ENCODE measurements at places on chromosomes 13 and 19. TPM values are rescaled to one million over a fixed set of nuclear protein-coding genes. Genes with fewer than 3 reads are reported as not detected.

Gene PSG3
- polyA plus RNA-seq: 0.07 TPM

Gene C19orf81
- 5.7 TPM for polyA plus RNA-seq

Gene MEIOSIN
- 0.06 TPM for polyA plus RNA-seq

Gene IRS2
- polyA plus RNA-seq: 7.0 TPM

Gene DDA1
- polyA plus RNA-seq: 135 TPM

Gene ZFP28
- 4.9 TPM for polyA plus RNA-seq

Gene SIGLEC6
- not detected for polyA plus RNA-seq

Gene ANKRD24
- 0.87 TPM for polyA plus RNA-seq

Gene ATP12A
- not detected for polyA plus RNA-seq

DNA sequence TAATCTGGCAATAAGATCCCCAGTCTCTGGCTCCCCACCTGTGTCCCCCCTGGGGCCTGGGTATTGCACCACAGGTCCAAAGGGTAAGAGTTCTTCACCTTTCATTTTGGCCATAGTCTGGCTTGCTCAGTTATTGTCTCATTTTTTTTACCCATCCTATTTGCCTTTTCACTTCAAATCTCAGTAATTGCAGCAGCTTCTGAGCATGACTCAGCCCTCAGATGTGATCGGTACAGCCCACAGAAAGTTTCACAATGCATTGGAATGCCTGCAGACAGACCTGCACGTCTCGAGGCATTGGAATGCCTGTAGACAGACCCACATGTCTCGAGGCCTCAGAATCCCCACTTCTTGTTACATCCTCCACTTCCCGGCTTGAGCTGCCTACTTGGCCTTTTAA lies 173.6 kb downstream of the NUFIP1 start:
- H3K27ac ChIP-seq: peak overlapping the region; percentile 67
- H3K27me3 ChIP-seq: no peaks in the 10 kb centered on the region
- no peaks in the 10 kb centered on the region for H3K36me3 ChIP-seq
- H3K4me1 ChIP-seq: peaks cover 49% of the 10 kb centered on the region
- H3K4me3 ChIP-seq: no peak overlapping the region

- H3K36me3 ChIP-seq: no peaks in the 10 kb centered on the region
- H3K27me3 ChIP-seq: no peaks in the 10 kb centered on the region
- peak; percentile 99 for DNase-seq
- peaks cover 3% of the 10 kb centered on the region for H3K4me1 ChIP-seq
- H3K4me3 ChIP-seq: peak within 1 kb of the TSS; percentile 49
- no peak within 1 kb of the TSS for H3K27ac ChIP-seq
Measured at GRCh38 chr19:3224346-3225168, at the start of gene CELF5. Gene CELF5, plus strand, starts transcription at chr19:3224661. Its CDS starts 79 bp downstream, at chr19:3224740.

- H3K27ac ChIP-seq: peak overlapping the region; percentile 80
- no peaks in the 10 kb centered on the region for H3K27me3 ChIP-seq
- no peaks in the 10 kb centered on the region for H3K4me1 ChIP-seq
- no peak for DNase-seq
- no peak overlapping the region for H3K4me3 ChIP-seq
- H3K36me3 ChIP-seq: peaks cover 80% of the 10 kb centered on the region
Measured at GRCh38 chr19:41296433-41296871, 13.5 kb upstream of the CCDC97 start.

GRCh38 chr19:1992759-1993260 lies 22.7 kb downstream of the BTBD2 start:
- H3K4me1 ChIP-seq: no peaks in the 10 kb centered on the region
- peaks cover 39% of the 10 kb centered on the region for H3K36me3 ChIP-seq
- peak; percentile 93 for DNase-seq
- no peaks in the 10 kb centered on the region for H3K27me3 ChIP-seq
- H3K4me3 ChIP-seq: no peak overlapping the region
- no peak overlapping the region for H3K27ac ChIP-seq

GRCh38 chr13:98541701-98542203 lies 35.2 kb downstream of the STK24 start:
- no peaks in the 10 kb centered on the region for H3K27me3 ChIP-seq
- H3K36me3 ChIP-seq: no peaks in the 10 kb centered on the region
- peak overlapping the region; percentile 82 for H3K27ac ChIP-seq
- H3K4me1 ChIP-seq: peaks cover 62% of the 10 kb centered on the region
- H3K4me3 ChIP-seq: no peak overlapping the region

- H3K4me3 ChIP-seq: no peak overlapping the region
- no peaks in the 10 kb centered on the region for H3K36me3 ChIP-seq
- H3K27ac ChIP-seq: no peak overlapping the region
- no peak for DNase-seq
- no peaks in the 10 kb centered on the region for H3K4me1 ChIP-seq
Measured at GRCh38 chr13:29479716-29480492, 115.6 kb downstream of the SLC7A1 start.

DNA sequence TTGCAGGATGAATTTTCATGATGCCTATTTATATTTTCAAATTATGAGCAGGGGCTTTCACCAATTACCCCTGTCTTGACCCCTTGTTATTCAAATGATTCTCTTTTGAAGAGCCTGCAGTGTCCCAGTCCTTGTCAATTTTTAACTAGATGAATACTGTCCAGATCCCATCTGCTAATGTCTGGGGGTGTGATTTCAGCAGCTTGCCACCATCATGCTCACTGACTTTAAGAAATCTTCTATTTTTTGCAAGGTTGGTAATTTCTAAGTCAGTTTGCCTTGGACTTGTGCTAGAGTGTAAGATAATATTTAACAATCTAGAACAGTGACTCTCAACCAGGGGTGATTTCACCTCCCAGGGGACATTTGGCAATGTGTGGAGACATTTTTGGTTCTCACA lies 106.0 kb downstream of the CACNA1A start:
- peaks cover 16% of the 10 kb centered on the region for H3K4me1 ChIP-seq
- no peak for DNase-seq
- H3K36me3 ChIP-seq: no peaks in the 10 kb centered on the region
- no peak overlapping the region for H3K4me3 ChIP-seq
- H3K27me3 ChIP-seq: peaks cover 2% of the 10 kb centered on the region
- H3K27ac ChIP-seq: no peak overlapping the region

GRCh38 chr13:113916330-113916815 lies 52.5 kb upstream of the GAS6 start:
- no peak overlapping the region for H3K27ac ChIP-seq
- no peak overlapping the region for H3K4me3 ChIP-seq
- H3K27me3 ChIP-seq: no peaks in the 10 kb centered on the region
- no peaks in the 10 kb centered on the region for H3K36me3 ChIP-seq
- no peaks in the 10 kb centered on the region for H3K4me1 ChIP-seq
- DNase-seq: no peak

DNA sequence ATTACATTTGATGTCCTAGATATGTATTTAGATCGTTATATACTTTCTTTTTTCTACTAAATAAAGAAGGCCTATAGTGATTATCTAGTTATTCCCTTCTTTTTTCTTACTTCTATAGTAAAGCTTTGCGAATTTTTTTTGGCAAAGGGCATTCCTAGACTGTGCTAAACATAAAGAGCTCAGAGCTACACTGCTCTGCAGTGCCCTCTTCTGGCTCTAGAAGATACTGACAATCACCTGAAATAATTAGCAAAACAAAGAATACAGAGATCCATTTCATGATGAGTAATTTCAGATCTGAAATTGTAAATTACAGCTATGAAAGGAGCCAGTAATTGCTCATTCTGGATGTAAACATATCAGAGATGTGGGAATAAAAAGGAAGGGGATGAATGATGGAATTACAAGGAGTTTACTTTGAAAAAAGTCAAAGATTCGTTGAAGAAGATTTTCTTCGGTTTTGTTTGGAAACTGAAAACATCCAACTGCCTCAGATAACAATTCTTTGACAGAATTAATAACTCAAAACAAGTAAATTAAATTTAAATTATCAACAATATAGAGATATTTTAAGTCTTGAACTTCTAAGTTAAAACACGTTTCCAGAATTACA lies 288.5 kb downstream of the NALCN start:
- no peak overlapping the region for H3K4me3 ChIP-seq
- H3K27me3 ChIP-seq: no peaks in the 10 kb centered on the region
- no peaks in the 10 kb centered on the region for H3K4me1 ChIP-seq
- no peaks in the 10 kb centered on the region for H3K36me3 ChIP-seq
- peak; percentile 53 for DNase-seq

- peak overlapping the region; percentile 34 for H3K27ac ChIP-seq
- H3K27me3 ChIP-seq: no peaks in the 10 kb centered on the region
- H3K4me3 ChIP-seq: no peak overlapping the region
- no peak for DNase-seq
- no peaks in the 10 kb centered on the region for H3K4me1 ChIP-seq
Measured at GRCh38 chr13:95239283-95239682, 62.0 kb downstream of the ABCC4 start.

DNA sequence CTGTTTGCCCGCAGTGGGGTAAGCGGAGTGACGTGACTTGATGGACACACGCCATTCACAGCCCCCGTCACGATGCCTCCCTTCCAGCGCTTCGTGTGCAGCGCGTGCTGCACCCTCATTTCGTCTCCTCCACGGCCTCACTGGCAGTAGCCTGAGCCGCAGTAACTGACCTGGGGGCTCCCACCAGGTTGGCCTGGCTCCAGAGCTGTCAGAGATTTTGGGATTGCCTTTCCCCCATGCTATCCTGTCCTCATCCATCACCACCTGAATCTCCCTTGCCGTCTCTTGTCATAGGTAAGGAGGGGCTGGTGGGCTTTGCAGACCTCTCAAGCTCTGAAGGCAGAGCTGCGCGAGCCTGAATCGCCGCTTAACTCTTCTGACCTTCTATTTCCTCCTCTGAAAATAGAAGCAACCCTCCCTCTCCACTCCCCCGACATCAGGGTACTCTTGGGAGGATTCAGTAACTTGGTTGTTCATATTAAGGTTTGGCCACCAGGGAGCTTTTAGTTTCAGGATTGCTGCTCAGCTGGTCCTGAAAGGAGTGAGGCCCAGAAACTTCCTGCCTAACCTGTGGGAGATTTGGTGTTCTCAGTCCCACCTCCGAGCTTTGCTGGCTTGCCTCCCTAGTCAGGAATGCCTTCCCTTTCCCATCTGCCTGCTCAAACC lies 27.9 kb downstream of the SIGLEC5 start:
- H3K36me3 ChIP-seq: no peaks in the 10 kb centered on the region
- no peak overlapping the region for H3K27ac ChIP-seq
- no peaks in the 10 kb centered on the region for H3K4me1 ChIP-seq

- H3K36me3 ChIP-seq: no peaks in the 10 kb centered on the region
- H3K4me1 ChIP-seq: no peaks in the 10 kb centered on the region
- H3K27ac ChIP-seq: no peak overlapping the region
- H3K4me3 ChIP-seq: no peak overlapping the region
Measured at GRCh38 chr13:21934284-21934683, 263.4 kb downstream of the FGF9 start.

GRCh38 chr19:13163609-13164342 lies 13.6 kb downstream of the IER2 start:
- no peaks in the 10 kb centered on the region for H3K36me3 ChIP-seq
- H3K27me3 ChIP-seq: no peaks in the 10 kb centered on the region
- H3K4me1 ChIP-seq: peaks cover 35% of the 10 kb centered on the region

- DNase-seq: no peak
- no peaks in the 10 kb centered on the region for H3K27me3 ChIP-seq
- peaks cover 27% of the 10 kb centered on the region for H3K36me3 ChIP-seq
- peaks cover 47% of the 10 kb centered on the region for H3K4me1 ChIP-seq
- H3K4me3 ChIP-seq: no peak overlapping the region
- H3K27ac ChIP-seq: peak overlapping the region; percentile 97
Measured at GRCh38 chr19:13835791-13836723, 40.8 kb downstream of the ZSWIM4 start.

GRCh38 chr13:113654591-113655345 lies 3.2 kb downstream of the ATP4B start:
- H3K4me1 ChIP-seq: no peaks in the 10 kb centered on the region
- H3K27ac ChIP-seq: no peak overlapping the region
- no peak for DNase-seq
- H3K27me3 ChIP-seq: no peaks in the 10 kb centered on the region
- no peaks in the 10 kb centered on the region for H3K36me3 ChIP-seq

GRCh38 chr19:49878744-49879070 lies 1.2 kb downstream of the TBC1D17 start:
- peaks cover 23% of the 10 kb centered on the region for H3K4me1 ChIP-seq
- H3K36me3 ChIP-seq: peaks cover 51% of the 10 kb centered on the region
- H3K27me3 ChIP-seq: no peaks in the 10 kb centered on the region
- DNase-seq: no peak
- H3K4me3 ChIP-seq: peak overlapping the region; percentile 98

DNA sequence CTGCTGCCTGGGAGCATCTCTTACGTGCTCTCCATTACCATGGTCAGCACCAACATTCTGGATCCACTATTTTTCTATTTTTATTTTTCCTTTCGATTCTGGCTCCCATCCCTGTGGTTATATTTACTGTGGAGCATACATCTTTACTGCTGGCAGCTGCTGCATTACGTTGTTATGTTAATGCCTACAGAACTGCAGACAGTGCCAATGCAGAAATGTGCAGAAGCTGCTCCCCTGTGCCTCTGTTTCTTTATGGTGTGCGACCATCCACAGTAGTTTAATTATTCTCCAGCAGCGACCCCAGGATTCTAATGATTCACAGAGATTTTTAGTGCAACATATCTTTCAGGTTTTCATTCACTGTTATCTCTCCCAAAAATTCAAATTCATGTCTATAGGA lies 911.7 kb upstream of the SLITRK6 start:
- H3K27ac ChIP-seq: no peak overlapping the region
- DNase-seq: no peak
- H3K27me3 ChIP-seq: no peaks in the 10 kb centered on the region
- no peaks in the 10 kb centered on the region for H3K36me3 ChIP-seq
- no peak overlapping the region for H3K4me3 ChIP-seq

DNA sequence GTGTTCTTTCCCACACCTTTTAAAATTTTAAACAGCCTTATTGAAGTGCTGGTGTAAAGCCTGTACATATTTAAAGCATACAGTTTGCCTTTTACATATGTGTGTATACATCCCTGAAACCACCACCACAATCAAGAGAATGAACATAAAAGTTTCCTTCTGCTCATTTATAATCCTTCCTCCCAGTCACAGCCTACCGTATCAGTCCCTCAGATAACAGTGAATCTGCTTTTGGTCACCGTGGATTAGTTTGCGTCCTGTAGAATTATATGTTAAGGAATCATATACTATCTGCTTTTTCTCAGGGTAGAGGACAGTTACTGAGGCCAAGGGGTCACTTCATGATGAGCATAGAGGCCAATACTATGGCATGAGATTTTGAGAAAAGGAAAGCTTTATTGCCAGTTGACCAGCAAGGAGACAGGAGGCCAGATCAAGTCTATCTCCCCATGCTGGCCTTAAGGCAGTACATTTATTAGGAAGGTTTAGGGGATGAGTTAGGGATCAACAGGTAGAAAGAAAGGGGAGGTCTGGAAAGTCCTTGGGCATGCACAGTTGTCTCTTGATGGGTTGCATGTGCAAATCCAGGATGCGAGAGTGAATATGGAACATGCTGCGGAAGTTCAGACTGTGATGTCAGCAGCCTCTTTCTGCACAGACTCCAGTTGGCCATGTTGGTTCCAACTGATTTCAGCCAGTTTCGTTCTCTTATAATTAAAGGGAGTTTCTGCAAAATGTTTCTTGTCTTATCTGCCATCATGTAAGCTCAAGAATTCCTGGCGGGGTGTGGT lies 36.3 kb upstream of the LSM14A start:
- H3K36me3 ChIP-seq: no peaks in the 10 kb centered on the region
- no peaks in the 10 kb centered on the region for H3K27me3 ChIP-seq

DNA sequence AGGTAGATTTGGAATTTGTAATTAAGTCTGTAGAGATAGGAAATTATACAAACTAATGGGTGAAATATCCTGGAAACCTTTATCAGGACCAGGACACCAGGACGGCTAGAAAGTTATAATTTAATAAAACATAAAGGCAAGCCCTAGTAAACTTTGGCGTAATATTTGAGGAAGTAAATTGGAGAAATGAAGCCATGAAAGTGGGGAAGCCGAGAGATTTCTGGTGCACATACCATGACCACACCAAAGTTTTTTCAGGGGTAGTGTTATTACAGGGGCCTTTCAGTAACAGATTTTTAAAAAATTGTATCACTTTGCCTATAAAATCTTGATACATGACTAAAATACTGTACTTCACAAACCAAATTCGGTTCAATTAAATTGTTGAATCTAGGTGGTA lies 54.7 kb upstream of the URAD start:
- H3K27ac ChIP-seq: no peak overlapping the region
- peaks cover 48% of the 10 kb centered on the region for H3K27me3 ChIP-seq
- H3K4me1 ChIP-seq: no peaks in the 10 kb centered on the region
- DNase-seq: no peak
- H3K4me3 ChIP-seq: no peak overlapping the region
- H3K36me3 ChIP-seq: no peaks in the 10 kb centered on the region

Measured in SK-N-SH (cell line).